ENCODE measurements at places on chromosomes 6 and 20. TPM values are rescaled to one million over a fixed set of nuclear protein-coding genes. Genes with fewer than 3 reads are reported as not detected.
A peak's percentile ranks its signal among the peaks of the same experiment; 100 is the strongest.

DNA sequence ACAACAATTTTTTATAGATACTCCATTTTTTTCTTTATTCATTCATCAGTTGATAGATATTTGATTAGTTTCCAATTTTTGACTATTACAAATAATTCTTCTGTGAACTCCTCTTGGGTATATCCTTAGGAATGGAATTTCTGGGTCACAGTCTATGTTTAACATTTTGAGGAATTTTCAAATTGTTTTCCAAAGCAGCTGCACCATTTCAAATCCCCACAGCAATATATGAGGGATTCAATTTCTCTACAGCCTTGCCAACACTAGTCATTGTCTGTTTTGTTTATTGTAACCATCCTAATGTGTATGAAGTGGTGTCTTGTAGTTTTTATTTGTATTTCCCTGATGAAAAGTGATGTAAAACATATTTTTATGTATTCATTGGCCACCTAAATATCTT, 320.3 kb upstream of the DEFB112 start:
- DNase-seq = no peak

DNA sequence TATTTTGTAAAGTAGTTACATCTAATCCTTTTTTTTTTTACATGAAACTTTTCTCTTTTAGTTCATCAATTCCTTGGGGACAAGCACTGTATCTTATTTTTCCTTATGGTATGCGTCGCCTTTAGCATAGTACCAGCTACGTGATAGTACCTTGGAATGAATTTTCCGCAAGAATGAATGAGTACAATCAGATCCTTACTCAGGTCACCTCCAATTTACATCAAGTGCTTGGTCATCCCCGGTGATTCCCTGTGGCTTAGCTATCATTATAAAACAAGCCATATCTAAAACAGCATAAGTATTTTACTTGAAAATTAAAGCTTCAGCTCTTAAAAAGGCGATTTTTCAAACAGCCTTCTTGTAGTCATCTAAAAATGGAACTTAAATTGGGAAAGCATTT, 680.4 kb upstream of the MAP3K7 start:
- no peak for DNase-seq

- DNase-seq = no peak
Measured at GRCh38 chr6:134061440-134061839, 9.0 kb upstream of the SLC2A12 start.

GRCh38 chr6:66900133-66901083, 1193.4 kb upstream of the EYS start:
- DNase-seq = peak; percentile 15

DNA sequence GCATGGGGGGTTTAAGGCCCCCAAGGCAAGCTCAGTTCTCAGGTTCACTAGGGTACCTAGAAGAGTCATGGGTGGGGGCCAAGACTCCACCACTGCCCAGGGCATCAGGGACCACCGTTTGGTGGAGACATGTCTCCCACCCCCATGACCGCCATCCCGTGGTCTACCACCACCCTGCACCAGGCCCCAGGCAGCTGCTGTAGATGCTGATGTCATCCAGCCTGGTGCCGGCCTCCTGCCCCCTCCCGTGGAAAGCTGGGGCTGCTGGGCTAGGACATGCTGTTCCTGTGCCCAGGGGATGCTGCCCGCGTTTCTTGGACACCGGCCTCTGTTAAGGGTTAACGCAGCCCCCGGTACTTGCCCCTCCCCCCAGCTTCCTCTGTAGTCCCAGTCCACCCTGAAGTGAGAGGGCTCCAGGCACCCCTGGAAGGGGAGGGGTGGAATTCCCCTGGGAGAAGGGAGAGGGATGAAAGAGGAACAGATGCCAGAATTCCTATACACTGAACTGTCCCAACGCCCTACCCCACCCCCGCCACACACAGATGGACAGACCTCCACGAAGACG, 587 bp downstream of the IP6K3 start:
- peak; percentile 47 for DNase-seq

- DNase-seq = peak; percentile 9
Measured at GRCh38 chr6:159608961-159609651, 83.9 kb downstream of the SOD2 start.

- no peak for DNase-seq
Measured at GRCh38 chr6:130848945-130849344, 21.7 kb downstream of the SMLR1 start.

GRCh38 chr6:170112583-170112860, 178.4 kb downstream of the DLL1 start:
- no peak for DNase-seq

DNA sequence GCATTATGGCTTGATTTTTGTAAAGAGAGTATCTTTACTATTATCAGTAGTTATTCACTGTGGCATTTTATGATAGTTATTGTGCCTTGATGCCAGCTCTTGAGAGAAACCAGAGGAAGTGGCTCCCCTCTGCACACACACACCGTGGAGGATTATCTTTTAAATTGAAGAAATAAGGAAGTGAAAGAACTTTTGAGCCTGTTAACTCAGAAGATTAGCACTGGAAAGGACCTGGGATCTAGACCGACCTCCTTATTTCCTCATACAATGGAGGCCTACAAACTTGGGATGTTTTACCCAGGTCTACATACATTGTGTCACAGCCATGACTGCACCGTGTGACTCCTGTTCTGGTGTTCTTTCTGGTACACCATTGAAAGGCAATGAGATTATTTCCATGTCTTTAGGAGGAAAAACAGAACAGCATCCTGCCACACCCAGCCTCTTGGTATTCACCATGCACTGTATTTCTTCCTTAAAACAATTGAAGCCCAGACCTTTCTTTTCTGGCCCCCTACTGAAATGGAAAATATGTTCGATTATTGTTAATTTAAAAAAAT, 40.6 kb downstream of the HECA start:
- no peak for DNase-seq

GRCh38 chr6:31208506-31208905, 38.0 kb upstream of the POU5F1 start:
- no peak for DNase-seq

- DNase-seq = no peak
Measured at GRCh38 chr6:146689806-146690205, 91.0 kb downstream of the ADGB start.

- no peak for DNase-seq
Measured at GRCh38 chr20:8449123-8449522, 317.1 kb downstream of the PLCB1 start.

DNA sequence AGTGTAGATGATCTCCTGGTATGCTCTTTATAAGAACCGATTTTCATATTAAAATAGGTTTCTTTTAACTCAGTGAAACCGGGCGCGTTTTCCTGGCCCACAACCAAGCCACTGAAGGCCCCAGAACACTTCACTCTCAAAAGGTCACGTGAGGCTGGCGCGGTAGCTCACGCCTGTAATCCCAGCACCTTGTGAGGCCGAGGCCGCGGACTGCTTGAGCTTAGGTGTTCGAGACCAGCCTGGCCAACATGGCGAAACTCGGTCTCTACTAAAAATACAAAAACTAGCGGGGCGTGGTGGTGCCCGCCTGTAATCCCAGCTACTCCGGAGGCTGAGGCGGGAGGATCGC, 402 bp upstream of the TAF8 start:
- no peak for DNase-seq

DNA sequence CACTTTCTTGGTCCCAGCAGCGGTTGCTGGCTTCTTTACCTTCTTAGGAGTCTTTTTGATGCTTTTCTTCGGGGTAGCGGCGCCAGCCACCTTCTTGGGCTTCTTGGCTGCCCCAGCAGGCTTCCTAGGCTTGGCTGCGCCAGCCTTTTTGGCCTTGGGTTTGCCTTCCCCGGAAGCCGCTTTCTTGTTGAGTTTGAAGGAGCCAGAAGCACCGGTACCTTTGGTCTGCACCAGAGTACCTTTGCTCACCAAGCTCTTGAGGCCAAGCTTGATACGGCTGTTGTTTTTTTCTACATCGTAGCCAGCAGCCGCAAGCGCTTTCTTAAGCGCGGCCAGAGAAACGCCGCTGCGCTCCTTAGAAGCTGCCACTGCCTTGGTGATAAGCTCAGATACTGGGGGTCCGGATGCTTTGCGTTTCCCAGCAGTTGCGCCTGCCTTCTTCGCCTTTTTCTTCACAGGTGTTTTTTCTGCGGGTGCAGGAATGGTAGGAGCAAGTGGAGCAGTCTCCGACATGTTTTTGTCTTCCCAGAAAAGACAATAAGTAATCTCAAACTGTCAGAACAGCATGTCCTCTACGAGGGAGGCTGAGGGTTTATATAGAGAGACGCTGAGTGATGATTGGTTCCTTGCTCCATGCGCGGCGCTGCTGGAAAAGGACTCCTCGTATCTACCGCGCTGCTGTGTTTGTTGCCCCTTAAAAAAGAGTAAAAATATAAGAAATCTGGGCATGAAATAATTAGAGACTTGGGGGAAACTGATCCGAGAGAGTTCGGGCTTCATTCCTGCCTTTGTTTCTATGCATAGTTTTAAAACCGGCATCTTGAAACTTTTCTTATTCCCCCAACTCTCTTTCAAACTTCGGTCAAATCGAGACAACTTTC, 130.3 kb upstream of the BTN3A2 start:
- peak; percentile 70 for DNase-seq

DNA sequence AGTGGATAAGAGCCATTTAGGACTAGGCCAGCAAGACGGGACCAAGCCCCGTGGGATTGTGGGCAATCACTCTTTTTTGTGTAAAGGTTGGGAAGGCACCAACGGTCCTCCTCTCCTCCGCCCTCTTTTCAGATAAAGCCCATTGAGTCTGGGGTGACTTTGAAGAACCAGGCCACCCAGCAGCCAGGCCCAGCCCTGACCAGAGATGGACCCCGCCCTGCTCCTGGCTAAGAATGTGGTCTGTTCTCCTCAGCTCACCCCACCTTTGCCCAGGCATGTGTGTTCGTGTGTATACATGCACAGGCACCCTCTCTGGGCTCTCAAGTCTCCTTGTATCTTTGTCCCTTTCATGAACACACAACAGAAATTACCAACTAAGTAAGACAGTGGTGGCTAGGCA, 9.1 kb downstream of the SDC4 start:
- peak; percentile 84 for DNase-seq

DNA sequence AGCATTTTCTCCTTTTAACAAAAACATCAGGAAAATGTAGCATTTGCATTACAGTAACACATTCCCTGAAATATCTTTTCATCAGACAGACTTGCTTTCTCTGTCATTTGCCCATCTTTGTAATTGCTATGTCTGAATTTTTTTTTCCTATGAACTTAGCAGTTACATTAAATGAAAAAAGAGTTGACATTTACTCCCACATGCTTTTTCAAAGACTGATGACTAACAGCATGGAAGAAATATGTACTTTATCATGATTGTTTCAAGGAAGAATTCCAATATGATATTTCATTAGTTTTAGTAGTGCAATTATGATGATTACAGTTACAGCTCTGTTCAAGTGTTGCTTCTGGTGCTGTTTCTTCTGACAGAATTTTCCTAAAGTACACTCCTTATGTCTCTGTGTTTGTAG, 864.5 kb upstream of the MAN1A1 start:
- DNase-seq = no peak

DNA sequence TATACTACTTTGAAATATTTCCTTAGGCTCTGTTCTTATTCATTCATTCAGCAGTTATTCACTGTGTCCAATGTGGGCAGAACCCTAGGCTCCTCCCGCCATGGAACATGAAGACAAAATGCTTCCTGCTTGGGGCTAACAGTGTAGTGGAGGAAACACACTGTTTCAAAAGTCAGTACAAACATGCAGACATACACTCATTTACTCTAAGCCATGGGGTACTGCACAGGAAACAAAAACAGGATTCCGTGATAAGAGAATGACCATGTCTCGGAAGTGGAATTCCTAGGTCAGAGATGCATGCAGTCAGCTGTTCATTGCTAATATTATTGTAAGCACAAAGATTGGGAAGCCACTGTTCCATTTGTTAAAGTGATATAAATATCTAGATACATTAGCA, 18.4 kb upstream of the FAM209A start:
- DNase-seq = no peak

DNA sequence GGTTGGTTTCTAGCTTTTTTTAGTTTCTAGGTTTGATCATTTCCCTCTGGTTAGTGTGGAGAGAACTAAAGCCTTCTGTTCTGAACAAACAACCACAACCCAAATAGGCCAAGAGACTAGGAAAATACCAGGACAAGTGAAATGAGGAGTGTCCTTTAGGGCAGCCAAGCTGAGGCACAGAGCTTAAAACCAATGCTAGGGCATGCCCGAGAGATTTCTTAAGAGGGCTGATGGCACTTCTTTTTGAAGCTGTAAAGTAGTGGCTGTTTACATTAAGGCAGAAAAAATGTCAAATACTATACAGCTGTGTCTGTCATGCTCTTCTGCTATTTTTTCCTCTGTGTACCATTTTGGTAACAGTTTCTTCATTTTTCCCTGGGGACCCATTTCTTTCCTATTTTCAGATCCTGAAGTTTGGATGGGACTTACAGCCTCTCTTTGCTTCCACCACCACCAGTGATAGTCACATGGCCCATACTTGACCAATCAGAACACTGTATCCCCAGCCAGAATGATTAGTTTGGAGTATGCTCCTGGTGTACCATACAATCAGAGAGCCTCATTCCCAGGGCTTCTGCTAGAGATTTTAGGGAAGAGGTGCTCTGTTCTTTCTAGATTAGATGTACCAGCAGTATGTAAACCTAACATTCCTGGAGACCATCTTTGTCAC, 154.4 kb downstream of the BMP2 start:
- DNase-seq = no peak

DNA sequence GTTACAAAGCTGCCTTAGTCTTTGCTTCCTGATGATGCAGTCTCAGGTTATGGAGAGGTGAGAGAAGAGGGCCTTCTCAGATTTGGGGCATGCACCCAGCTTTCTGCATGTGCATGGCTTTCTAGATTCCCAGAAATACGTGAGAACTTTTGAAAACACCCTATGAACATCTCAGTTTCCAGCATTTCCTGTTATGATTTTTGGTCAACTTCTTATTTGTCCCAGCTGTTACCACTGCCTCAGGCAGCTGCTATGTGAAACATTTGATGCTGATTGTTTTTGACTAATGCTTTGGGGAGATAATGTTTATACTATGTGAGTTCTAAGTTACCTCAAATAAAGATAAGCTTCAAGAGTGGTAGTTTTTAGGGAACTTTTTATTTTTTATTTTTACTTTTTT, 9.5 kb upstream of the SNAP25 start:
- DNase-seq = no peak

DNA sequence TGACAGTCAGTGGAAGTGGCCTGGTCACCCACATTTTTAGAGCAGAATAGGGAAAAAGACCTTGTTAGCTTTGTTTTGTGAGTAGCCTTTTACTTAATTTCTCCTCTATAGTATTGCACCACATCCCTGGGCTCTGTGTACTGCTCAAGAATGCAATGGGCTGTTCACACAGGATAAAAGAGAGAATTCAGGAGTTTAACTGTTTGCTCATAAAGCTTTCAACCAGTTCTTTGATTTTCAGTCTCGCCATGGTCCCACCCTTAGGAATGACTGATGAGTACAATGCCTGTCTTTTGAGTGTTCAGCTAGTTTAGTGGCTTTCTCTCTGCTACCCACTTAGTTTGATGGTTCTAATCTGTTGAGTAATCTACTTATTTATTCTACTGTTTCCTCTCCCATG, 129.7 kb downstream of the PLG start:
- DNase-seq = peak; percentile 30

PCK1 gene
- total RNA-seq = not detected

COL9A1 gene
- not detected for total RNA-seq

PDYN gene
- total RNA-seq = not detected

TFAP2B gene
- total RNA-seq = 0.92 TPM

TRIM40 gene
- total RNA-seq = not detected

LTB gene
- total RNA-seq = 0.92 TPM

EDN1 gene
- total RNA-seq = 39.6 TPM
